Germinal center (tissue), 1 donor: ENCODE measurements at places on chromosomes 12 and 14.

GRCh38 chr14:106776395-106776983 lies 1250.1 kb downstream of the TMEM121 start:
- no peak for DNase-seq

GRCh38 chr14:51107801-51108200 lies 12.9 kb upstream of the TRIM9 start:
- DNase-seq: peak; percentile 10

DNA sequence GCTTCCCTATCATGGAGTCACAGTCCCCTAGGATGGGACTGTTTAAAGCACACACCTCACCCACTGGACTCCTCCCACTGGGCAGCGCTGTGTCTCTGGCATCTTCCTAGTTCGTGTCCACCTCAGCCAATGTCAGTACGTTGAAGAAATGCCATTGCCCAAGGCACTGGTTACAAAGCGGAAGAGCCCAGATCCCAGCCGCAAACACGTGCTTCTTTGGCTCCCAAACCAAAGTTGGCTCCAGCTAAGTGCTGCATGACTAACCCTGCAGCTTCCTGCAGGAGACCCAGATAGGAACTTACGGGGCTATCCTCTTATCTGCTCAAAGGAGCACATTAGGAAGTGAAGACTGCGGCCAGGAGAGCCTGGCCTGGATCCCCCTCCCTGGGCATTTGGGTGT lies 9.3 kb downstream of the SYNE3 start:
- DNase-seq: no peak

GRCh38 chr14:92668276-92668973 lies 80.0 kb downstream of the LGMN start:
- no peak for DNase-seq

GRCh38 chr12:23209793-23210192 lies 584.8 kb downstream of the ETNK1 start:
- DNase-seq: no peak

DNA sequence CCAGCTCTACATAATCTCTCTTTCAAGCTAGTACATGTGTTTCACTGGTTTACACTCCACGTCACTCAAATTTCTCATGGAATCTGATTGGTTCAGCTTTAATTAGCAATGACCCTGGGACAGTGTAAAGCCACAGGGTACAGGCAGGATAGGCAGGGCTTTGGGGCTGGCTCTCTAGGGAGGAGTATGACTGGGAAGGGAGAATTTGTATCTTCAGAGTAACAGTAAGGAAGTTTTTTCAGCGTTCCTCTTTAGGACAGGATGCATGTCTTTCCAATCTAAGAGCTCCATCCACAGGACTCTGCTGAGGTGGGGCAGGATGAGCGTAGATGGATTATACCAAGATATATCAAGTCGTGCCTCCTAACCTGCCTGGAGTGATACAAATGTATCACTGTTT lies 112.0 kb upstream of the CLEC14A start:
- no peak for DNase-seq

DNA sequence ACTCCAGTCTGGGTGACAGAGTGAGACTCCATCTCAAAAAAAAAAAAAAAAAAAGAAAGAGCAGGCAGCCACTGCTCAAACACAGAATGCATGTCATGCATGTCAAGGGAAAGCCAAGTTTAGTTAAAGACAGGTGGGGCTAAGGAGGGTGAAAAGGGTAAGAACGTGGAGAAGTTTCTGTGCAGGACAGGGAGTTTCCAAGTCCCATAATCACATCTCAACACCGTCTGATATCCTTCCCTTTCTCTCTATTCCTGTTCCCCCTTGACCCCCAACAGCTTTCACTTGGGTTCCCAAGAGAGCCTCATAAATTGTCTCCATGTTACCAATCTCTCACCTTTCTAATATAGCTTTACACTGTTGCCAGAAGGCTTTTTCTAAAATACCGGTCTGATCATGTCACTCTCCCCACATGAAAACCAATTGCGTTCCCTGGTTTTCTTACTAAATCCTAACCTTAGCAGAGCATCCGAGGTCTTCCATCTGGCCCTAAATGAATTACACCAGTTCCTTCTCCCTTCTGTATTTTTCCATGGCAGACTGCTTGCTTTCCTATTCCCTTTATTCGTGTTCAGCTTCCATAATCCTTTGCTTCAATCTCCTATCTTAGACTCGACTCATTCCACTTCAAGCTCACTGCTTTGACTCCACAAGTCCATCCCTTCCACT lies 37.0 kb downstream of the LIMA1 start:
- DNase-seq: no peak

- peak; percentile 92 for DNase-seq
These were observed 6.4 kb upstream of the ZNF385A start for GRCh38 chr12:54390668-54391551.
